ENCODE measurements at places on chromosomes 13 and 19.

- no peak for DNase-seq
Measured at GRCh38 chr19:51595190-51596175, 24.4 kb downstream of the ZNF175 start.

DNA sequence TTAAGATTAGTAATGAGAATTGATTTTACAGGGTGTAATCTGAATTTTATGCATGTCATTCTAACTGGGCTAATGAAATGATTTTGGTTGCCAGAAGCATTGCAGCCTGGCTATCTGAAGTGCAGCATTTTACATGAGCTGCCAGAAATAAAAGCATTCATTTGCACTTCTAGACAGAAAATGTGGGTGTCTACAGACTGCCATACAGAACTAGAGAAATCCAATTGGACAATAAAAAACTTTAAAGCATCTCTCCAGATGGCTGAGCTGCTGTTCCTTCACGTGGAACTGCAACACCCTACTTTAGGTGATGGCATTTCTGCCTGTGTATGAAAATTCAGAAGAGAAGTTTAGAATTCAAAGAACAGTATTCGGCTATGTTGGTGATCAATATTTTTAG, 450.1 kb upstream of the SLITRK1 start:
- no peak for DNase-seq

- DNase-seq = no peak
Measured at GRCh38 chr13:28031896-28032288, 43.4 kb upstream of the URAD start.

- no peak for DNase-seq
Measured at GRCh38 chr19:40261631-40262030, 23.5 kb downstream of the AKT2 start.

GRCh38 chr19:14950421-14950820, 9.1 kb downstream of the OR7C2 start:
- DNase-seq = no peak

DNA sequence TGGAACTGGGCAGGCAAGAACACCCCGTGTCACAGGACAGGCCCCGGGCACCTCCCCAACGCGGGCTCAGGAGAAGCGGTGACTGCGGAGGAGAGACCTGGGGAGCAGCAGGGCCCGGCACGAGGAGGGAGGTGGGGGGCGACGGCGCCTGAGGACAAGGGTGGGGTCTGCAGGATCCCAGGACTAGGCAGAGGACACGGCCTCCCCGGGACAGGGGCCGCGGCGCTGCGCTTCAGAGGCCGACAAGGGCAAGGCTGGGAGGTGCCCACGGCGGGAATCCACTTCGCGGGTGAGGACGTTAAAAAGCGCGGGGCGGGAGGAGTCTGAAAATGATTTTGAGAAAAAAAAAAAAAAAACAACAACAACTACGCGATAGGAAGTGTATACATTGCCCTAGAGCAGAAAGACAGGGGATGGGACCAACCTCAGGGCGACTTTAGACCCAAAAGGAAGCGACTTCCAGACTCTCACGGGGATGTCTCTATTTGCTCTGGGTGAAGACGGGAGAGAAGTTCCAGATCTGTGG, 44.9 kb downstream of the ZNF611 start:
- no peak for DNase-seq

DNA sequence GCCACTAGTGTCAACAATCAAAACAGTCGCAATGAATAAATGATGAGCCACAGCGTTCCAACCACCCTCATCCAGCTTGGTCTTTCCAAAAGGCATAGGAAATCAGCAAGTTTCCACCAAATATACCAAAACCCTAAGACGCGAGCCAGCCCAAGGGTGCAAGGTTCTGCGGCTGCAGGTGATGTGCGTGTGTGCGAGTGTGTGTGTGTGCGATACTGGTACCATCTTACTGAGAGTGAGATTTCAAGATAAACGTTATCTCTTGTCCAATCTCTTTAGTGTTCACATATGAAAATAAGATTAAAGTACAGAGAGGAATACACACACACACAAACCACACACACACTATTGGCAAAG, 895 bp upstream of the TRPC4 start:
- no peak for DNase-seq

- no peak for DNase-seq
Measured at GRCh38 chr13:30037306-30037705, 186.9 kb upstream of the UBL3 start.

DNA sequence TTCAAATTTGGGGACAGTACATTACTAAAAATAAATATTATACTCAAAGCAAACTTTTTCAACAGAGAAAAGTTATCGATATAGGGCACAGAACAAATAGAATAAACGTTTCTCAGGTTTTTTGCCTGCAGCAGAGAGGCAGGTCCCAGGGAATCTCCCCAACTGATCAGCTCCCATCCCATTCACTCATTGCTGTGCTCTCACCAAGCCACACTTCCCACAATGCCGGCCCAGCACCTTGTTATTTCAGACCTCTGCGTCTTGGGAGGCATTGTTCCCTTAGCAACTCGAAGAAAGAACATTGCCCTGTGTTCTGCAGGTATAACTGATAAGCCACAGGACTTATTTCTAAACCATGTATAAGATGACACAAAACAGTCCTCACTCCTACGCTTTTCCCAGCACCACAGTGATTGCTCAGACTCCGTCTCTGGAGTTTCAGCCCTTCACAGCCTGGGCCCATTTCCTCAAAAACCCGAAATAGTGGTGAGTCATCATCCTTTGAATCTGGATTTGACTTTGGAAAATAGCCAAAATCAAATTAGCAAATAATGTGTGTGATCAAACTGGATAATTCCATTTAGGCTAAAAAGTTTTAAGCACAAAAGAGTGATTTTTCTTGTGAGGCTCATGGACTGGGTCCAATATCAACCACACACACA, 100.4 kb downstream of the DCLK1 start:
- DNase-seq = no peak

- no peak for DNase-seq
Measured at GRCh38 chr19:46710687-46711086, 6.2 kb downstream of the PRKD2 start.

- DNase-seq = no peak
Measured at GRCh38 chr19:4284176-4284958, 5.3 kb downstream of the SHD start.

DNA sequence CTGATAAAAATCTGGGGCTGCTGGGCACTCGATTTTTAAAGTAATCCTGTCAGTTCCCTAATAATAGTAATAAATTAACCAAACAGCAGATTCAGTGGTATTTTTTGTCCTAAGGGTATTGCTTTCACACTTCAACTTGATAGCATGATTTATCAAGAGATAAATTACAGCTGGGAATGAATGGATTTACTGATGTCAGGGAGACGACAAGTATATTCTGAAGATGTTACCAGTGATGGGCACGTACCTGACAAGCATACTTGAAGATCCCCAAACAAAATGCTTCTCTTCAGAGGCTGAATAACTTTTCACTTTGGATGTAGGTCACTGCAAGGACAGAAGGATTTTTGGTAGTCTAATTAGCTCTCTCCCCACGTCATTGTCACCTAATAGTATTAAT, 82.0 kb downstream of the OLFM4 start:
- DNase-seq = no peak

- DNase-seq = no peak
Measured at GRCh38 chr13:92074658-92075057, 676.2 kb downstream of the GPC5 start.

GRCh38 chr13:59415498-59415897, 748.2 kb downstream of the DIAPH3 start:
- no peak for DNase-seq

DNA sequence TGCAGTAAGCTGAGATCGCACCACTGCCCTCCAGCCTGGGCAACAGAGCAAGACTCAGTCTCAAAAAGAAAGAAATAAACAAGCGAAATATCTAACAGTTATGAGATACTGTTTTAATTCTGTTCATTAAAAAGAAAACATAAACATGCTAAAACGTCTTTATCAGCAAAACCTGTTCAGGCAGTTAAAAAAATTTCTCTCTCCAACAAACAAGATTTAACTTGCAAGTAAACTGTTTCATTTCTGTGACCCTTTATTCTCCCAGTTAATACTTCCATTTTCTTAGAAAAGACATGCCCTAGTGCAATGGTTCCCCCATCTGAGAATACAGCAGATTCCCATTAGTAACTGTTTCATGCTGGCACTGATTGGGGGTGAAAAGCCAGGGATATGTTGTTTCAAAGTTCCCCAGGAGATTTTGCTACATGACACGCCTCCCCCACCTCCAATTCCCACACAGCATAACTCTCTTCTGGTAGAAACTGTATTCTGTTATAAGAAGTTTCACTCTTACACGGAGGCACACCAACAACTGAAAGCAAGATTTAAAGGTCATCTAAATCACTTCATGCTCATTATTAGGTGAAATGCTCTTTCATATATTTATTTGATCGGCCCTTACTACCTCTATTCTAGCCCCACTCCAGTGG, 24.4 kb downstream of the ELF1 start:
- DNase-seq = no peak

GRCh38 chr13:47671776-47672175, 329.3 kb downstream of the SUCLA2 start:
- no peak for DNase-seq

GRCh38 chr13:106867249-106867648, 299.3 kb upstream of the ARGLU1 start:
- no peak for DNase-seq

- DNase-seq = no peak
Measured at GRCh38 chr19:41297628-41298347, 12.2 kb upstream of the CCDC97 start.

DNA sequence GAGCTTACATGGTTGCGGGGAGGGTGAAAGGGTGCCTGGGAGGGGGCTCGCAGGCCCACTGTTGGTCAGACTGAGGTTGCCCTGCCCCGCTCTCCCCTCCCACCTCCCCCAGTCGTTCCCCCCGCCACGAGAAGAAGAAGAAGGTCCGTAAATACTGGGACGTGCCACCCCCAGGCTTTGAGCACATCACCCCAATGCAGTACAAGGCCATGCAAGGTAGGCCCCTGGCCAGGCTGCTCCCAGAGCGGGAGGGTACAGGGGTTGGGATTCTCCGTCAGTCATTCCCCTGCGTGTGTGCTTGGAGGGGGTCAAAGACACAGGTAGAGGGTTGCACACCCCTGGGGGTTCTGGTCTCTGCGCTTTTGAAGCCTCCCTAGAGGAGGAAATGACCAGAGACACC, 5.6 kb downstream of the U2AF2 start:
- no peak for DNase-seq

- no peak for DNase-seq
Measured at GRCh38 chr13:18943721-18944391, 237.8 kb downstream of the TUBA3C start.

DNA sequence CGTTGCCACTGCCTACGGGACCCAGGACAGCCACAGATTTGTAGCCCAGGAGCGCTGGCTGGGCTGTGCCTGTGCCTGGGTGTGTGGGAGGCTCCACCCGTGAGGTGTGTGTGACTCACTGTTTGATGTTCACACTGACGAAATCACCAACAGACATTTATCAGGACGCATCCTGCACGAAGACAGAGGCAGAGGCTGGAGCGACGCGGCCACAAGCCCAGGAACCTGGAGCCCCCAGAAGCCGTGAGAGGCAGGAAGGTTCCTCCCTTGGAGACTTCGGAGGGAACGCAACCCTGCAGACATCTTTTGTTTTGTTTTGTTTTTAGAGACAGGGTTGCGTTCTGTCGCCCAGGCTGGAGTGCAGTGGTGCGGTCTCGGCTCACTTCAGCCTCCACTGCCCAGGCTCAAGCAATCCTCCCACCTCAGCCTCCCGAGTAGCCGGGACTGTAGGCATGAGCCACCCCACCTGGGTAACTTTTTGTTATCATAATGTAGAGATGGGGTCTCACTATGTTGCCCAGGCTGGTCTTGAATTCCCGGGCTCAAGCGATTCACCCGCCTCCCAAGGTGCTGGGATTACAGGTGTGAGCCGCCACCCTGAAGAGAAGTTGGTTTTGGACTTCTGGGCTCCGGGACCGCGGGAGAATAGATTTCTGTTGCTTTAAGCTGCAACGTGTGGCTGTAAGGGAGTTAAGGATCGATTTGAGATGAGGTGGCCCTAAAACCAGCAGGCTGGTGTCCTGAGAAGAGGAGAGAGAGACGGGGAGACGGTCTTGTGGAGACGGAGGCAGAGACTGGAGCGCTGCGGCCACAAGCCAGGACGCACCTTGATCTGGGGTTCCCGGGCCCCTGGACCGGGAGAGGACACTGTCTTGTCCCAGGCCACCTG, 24.9 kb upstream of the WDR18 start:
- no peak for DNase-seq

- no peak for DNase-seq
Measured at GRCh38 chr19:29086182-29086581, 126.8 kb downstream of the UQCRFS1 start.

DNA sequence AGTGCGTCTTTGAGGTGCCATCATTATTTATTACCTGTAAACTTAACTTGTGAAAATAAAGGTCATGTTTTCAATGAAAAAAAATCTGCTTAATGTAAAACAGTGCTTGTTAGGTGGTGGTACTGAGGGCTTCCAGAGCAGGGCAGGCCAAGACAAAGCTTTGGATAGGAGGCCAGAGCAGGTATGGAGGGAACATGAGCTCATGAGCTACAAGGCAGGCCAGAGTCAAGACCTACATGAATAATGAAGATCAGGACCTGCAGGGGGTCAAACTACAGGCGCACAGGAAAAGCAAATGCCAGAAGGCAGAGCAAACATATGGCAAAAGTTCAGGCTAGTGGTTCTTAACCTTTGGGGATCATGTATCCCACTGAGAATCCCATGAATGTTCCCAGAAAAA, 343.5 kb downstream of the GPC5 start:
- DNase-seq = no peak

GRCh38 chr13:79860791-79861190, 379.8 kb downstream of the NDFIP2 start:
- no peak for DNase-seq

DNA sequence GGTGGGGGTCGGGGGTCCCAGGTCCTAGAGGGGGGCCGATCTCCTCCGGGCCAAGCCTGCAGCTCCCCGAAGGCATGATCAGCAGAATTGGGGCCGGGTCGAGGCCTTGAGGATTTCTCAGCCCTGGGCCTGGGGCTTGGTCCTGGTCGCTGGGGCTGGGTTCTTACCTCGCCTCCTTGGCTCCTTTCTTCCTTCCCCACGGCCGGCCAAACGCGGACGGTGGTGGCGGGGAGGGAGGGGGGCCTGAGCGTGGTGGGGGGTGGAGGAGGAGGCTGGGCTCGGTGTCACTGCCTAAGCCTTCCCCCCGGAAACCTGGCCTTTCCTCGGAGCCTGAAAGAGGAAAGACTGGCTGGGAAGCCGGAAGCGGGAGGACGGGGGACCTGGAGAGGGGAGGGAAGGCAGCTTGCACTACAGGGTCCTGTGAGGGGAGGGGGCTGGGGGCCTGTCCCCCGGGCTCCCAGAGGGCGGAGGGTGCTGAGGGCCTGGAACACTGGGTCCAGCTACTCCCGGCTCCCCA, at the start of gene ZNF579:
ZNF579 (minus strand) TSS at position 221 of the 517 bp plus-strand sequence. CDS start 1,209 bp downstream, outside the sequence.
- peak; percentile 29 for DNase-seq

GRCh38 chr19:49020931-49021895, 2.9 kb downstream of the CGB3 start:
- DNase-seq = no peak
